T-helper 17 cell (primary cell): ENCODE measurements at places on chromosomes 16 and 17. TPM values are rescaled to one million over a fixed set of nuclear protein-coding genes. Genes with fewer than 3 reads are reported as not detected.

The SLC6A4 gene
- 0.10 TPM for total RNA-seq

The TBC1D3I gene
- total RNA-seq, result 0.67 TPM

The TBC1D3 gene
- not detected for total RNA-seq

The ENPP7 gene
- not detected for total RNA-seq

- H3K36me3 ChIP-seq, result no peaks in the 10 kb centered on the region
- peaks cover 3% of the 10 kb centered on the region for H3K4me1 ChIP-seq
- H3K4me3 ChIP-seq, result no peak overlapping the region
- no peak overlapping the region for H3K27ac ChIP-seq
- H3K27me3 ChIP-seq, result no peaks in the 10 kb centered on the region
- DNase-seq, result no peak
Observed at GRCh38 chr17:19239544-19239943, 2.4 kb downstream of the EPN2 start.

- peaks cover 4% of the 10 kb centered on the region for H3K27me3 ChIP-seq
- no peak overlapping the region for H3K27ac ChIP-seq
- DNase-seq, result no peak
- H3K4me3 ChIP-seq, result peak overlapping the region; percentile 77
- peaks cover 9% of the 10 kb centered on the region for H3K4me1 ChIP-seq
Observed at GRCh38 chr17:73304971-73305812, 6.6 kb downstream of the CDC42EP4 start.

GRCh38 chr16:53849585-53849984 is 145.6 kb downstream of the FTO start:
- H3K27ac ChIP-seq, result peak overlapping the region; percentile 45
- H3K4me3 ChIP-seq, result no peak overlapping the region
- H3K27me3 ChIP-seq, result no peaks in the 10 kb centered on the region
- DNase-seq, result no peak

- no peaks in the 10 kb centered on the region for H3K36me3 ChIP-seq
- H3K4me3 ChIP-seq, result no peak overlapping the region
- no peaks in the 10 kb centered on the region for H3K4me1 ChIP-seq
- no peak for DNase-seq
- no peak overlapping the region for H3K27ac ChIP-seq
Observed at GRCh38 chr16:3759736-3760135, 42.4 kb upstream of the TRAP1 start.

DNA sequence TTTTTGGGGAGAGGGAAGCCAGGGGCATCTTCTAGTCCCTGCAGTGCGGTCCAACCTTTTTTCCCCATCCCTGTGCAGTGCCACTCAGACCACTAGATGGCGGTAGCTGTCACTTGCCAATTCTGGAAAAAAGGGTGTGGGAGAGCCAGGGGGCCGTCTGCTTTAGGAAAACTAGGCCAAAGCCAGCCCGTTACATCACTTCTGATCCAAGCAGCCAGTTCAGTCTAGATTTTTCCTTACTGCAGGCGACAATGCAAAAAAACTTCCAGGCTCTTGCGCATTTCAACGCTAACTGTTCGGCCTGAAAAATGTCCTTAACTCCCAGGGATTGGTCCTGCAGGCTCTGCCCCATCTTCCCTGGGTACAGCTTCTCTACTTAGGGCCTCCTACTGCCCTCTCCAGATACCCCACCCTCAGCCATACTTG is 69.2 kb upstream of the CES5A start:
- DNase-seq, result peak; percentile 50
- H3K27me3 ChIP-seq, result peaks cover 64% of the 10 kb centered on the region
- no peak overlapping the region for H3K4me3 ChIP-seq
- no peak overlapping the region for H3K27ac ChIP-seq

GRCh38 chr16:2037647-2038381 is 9.8 kb downstream of the NTHL1 start:
- H3K27ac ChIP-seq, result no peak overlapping the region
- H3K36me3 ChIP-seq, result no peaks in the 10 kb centered on the region
- H3K4me3 ChIP-seq, result no peak overlapping the region
- H3K4me1 ChIP-seq, result no peaks in the 10 kb centered on the region
- no peak for DNase-seq
- no peaks in the 10 kb centered on the region for H3K27me3 ChIP-seq

DNA sequence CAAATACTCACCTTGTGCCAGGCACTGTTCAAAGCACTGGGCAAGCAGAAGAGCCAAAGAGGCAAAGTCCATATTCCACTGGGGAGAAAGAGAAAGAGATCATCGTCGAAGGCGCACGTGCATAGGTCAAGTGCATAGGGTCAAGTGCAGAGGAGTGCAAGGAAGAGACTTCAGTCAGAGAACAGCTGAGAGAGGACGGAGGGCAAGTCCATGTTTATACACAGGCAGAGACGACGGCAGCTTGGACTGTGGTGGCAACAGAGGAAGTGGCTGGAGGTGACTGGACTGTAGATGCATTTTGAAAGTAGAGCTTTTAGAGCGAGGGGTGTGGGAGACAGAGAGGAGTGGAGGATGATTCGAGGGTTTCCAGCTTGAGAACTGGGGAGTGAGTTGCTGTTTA is 74.7 kb upstream of the SDK2 start:
- peaks cover 39% of the 10 kb centered on the region for H3K4me1 ChIP-seq
- peak overlapping the region; percentile 83 for H3K27ac ChIP-seq
- DNase-seq, result no peak
- no peak overlapping the region for H3K4me3 ChIP-seq
- no peaks in the 10 kb centered on the region for H3K27me3 ChIP-seq

GRCh38 chr16:27620541-27620940 is 70.6 kb downstream of the KATNIP start:
- no peak overlapping the region for H3K27ac ChIP-seq
- DNase-seq, result no peak
- H3K4me3 ChIP-seq, result no peak overlapping the region
- H3K27me3 ChIP-seq, result no peaks in the 10 kb centered on the region
- peaks cover 8% of the 10 kb centered on the region for H3K4me1 ChIP-seq

- peaks cover 12% of the 10 kb centered on the region for H3K4me1 ChIP-seq
- H3K27ac ChIP-seq, result no peak overlapping the region
- peaks cover 49% of the 10 kb centered on the region for H3K27me3 ChIP-seq
- no peak overlapping the region for H3K4me3 ChIP-seq
- peaks cover 3% of the 10 kb centered on the region for H3K36me3 ChIP-seq
Observed at GRCh38 chr17:80459234-80459633, 17.2 kb downstream of the NPTX1 start.

DNA sequence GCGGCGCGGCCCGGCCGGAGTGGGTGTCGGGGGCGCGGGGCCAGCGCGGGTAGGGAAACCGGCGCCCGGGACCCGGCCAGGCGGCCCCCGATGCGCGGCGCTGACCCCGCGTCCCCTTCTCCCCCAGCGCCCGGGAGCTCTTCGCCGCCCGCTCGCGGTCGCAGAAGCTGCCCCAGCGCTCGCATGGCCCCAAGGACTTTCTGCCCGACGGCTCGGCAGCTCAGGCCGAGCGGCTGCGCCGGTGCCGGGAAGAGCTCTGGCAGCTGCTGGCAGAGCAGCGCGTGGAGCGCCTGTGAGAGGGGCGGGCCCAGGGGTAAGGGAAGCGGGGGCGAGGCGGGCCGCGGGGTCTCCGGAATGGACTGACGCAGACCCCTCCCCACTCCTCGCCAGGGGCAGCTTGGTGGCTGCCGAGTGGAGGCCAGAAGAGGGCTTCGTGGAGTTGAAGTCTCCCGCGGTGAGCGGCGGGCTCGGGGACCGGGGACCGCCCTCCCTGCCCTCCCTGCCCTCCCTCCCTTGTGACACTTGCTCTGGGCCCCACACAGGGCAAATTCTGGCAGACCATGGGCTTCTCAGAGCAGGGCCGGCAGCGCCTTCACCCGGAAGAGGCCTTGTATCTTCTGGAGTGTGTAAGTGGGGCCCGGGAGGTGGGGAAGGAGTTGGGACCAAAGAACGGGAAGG is 430 bp downstream of the TSEN54 start:
- H3K27ac ChIP-seq, result peak overlapping the region; percentile 96
- H3K27me3 ChIP-seq, result no peaks in the 10 kb centered on the region
- peak overlapping the region; percentile 90 for H3K4me3 ChIP-seq
- peaks cover 5% of the 10 kb centered on the region for H3K36me3 ChIP-seq
- peak; percentile 29 for DNase-seq

DNA sequence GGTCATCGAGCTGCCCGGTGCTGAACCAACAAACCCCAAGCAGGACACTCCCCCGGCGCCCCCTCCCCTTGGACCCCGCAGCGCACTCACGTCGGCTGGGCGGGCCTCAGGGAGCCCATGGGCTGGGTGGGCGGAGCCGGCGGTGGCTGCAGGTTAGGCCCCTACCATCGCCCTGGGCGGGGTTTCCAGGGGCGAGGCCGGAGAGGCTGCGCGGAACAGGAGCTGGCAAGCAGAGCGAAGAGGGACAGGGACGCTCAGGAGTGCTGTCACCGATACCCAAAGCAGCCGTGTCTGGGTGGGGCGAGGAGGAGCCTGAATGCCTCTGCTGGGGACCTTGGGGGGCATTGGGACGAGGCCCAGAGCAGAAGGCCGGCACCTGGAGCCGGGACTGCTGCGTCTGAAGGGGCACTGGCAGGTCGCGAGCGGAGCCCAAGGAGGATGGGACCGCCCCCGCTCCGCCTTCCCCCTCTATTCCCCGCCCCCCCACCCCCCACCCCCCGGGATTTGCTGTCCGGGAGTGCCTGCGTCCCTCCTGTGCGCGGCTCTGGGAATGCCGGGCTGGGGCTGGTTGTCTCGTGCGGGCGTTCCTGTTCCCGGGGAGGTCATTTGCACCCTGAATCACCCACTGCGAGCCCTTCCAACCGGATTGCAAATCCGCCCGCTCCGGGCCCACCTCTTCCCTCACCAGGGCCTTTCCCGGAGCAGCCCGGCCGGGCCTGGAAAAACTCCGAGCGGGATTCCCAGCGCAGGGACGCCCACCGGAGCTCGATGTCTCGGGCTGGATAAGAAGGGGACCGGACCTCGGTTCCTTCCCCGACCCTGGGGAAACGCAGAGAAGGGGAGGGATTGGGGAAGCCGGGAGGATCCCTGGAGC is 902 bp downstream of the ARHGAP27 start:
- peak overlapping the region; percentile 90 for H3K4me3 ChIP-seq
- no peak overlapping the region for H3K27ac ChIP-seq
- H3K36me3 ChIP-seq, result no peaks in the 10 kb centered on the region
- H3K4me1 ChIP-seq, result peaks cover 21% of the 10 kb centered on the region
- DNase-seq, result peak; percentile 68
